Kasumi-1 (cell line): ENCODE measurements at places on chromosomes 7 and 10.

DNA sequence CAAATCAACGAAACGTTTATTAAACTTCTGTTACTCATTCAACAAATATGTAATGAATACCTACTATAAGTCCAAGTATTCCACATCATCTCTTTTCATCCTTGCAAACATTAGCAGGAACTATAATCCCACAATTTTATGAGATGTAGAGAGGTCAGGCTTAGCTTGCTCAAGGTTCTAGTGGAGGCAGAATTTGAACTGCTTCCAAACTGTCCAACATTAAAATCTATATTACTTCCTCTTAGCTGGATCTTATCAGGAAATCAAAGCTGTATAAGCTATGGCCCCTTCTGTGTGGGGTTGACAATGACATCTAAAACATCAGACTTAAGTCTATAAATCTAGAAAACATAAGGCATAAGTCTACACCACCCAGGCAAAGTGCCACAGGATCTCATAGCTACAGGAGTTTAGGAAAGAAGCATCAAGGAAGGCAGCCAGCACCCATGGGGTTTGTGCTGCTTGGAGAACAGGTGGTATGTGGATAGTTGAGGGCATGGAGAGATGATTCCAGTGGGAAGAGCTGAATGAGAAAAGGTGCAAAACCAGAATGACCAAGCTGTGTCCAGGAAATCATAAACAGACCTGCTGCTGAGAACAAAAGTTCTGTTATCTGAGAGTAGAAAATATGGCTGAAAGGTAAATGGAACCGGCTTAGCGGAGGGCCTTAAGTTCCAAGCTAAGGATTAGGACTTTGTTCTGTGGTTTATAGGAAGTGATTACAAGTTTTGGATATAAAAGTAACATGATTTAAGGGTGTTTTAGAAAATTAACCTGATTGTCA, 34.5 kb downstream of the PAPSS2 start:
- DNase-seq, result no peak

GRCh38 chr7:88116235-88116795, 103.5 kb downstream of the SRI start:
- no peak for DNase-seq

DNA sequence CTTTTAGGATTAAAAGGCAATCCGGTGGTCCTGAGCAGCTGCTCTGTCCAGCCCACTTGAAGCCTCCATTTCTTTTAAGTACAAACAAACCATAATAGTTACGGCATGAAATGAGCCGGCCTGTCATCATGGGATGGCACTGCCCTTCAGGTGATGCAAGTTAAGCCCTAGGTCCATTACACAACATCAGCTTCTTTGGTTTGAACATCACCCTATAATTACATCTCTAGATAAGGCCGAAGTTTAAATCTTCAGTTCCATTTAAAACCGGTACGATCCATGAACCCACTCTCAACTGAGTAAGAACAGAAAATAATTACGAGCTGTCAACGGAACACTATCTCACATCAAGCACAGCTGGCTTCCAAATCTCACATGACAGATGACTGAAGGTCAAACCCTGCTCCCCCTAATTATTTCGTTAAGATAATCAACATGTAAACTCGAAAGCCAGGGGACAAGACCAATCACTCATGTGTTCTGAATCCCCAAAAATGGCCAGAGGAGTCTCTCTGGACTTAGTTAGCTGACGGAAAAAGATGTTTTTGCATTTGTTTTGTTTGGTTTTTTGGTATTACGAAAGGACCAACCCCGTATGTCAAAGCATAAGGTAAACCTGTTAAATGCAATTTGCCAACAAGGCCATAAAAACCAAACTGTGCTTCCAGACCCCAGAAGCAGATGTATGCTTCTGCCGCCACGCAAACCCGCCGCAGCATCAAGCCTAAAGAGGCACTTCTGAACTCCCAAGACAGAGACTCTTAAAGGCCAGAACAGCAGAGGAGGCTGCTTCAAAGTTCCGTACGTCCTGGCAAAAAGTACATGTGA, 10.8 kb downstream of the GNA12 start:
- DNase-seq, result no peak

DNA sequence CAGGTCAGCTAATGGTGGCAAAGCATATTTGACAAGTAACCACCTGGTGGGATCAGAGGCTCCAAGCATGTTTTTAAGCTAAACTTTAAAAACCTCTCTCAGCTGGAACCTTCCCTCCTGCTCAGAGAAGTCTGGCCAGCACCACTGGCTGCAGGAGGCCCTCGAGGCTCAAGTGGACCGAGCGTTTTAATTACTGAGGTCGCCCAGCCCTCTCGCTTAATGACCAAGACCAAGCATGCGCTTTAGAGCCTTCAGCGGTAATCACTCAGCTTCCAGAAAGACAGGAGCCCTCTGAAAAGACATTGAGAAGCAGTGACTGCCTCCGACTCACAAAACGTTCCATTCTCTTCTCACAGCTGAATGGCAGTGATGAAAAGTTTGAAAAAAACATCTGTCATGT, 383.4 kb upstream of the ADARB2 start:
- DNase-seq, result no peak

- DNase-seq, result no peak
These were observed 421.1 kb upstream of the SEMA3C start for GRCh38 chr7:81339946-81340345.
